ENCODE measurements at places on chromosomes 4 and X.
A peak's percentile ranks its signal among the peaks of the same experiment; 100 is the strongest.

- no peak for DNase-seq
Observed at GRCh38 chr4:81214881-81215868, at the start of gene PRKG2. TSS of gene PRKG2 (minus strand) at chr4:81215222. CDS start at chr4:81205047, 10,175 bp downstream.

GRCh38 chr4:3792813-3793212 is 26.6 kb downstream of the ADRA2C start:
- no peak for DNase-seq

GRCh38 chr4:48790561-48790960 is 10.5 kb upstream of the FRYL start:
- DNase-seq = no peak

- no peak for DNase-seq
Observed at GRCh38 chrX:150664290-150664689, 28.9 kb upstream of the MTMR1 start.

DNA sequence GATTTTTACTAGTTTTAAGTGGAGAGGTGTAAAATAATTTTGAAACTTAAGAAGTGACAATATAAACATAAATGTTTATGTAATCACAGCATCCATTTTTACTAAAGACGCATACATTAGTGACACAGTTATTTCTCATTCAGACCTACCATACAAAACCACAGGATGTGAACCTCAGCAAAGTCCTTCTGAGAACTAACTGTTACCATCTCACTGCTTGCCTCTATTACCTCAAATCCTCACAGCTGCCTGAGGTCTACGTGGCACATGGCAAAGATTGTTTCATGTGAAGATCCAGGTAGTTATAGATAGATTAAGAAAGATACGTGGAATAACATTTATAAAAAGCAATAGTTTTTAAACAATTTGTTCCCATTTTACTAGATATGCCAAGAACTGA is 189.0 kb downstream of the SLITRK2 start:
- DNase-seq = no peak

DNA sequence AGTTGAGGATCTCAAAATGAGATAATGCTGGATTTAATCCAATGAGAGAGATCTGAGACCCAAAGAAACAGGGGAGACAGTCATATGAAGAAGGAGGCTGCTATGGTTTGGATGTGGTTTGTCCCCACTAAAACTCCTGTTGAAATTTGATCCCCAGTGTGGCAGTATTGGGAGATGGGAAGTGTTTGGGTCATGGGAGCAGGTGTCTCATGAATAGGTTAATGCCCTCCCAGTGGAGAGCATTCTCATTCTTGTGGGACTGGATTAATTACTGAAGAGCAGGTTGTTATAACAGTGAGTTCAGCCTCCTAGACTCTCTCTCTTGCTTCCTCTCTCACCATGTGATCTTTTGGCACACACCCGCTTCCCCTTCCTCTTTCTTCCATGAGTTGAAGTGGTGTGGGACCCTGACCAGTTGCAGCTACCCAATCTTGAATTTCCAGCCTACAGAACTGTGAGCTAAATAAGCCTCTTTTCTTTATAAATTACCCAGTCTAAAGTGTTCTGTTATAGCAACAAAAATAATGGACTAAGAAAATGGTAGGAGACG is 70.3 kb downstream of the PPEF2 start:
- DNase-seq = no peak

GRCh38 chr4:62816566-62816965 is 1592.7 kb downstream of the TECRL start:
- no peak for DNase-seq

DNA sequence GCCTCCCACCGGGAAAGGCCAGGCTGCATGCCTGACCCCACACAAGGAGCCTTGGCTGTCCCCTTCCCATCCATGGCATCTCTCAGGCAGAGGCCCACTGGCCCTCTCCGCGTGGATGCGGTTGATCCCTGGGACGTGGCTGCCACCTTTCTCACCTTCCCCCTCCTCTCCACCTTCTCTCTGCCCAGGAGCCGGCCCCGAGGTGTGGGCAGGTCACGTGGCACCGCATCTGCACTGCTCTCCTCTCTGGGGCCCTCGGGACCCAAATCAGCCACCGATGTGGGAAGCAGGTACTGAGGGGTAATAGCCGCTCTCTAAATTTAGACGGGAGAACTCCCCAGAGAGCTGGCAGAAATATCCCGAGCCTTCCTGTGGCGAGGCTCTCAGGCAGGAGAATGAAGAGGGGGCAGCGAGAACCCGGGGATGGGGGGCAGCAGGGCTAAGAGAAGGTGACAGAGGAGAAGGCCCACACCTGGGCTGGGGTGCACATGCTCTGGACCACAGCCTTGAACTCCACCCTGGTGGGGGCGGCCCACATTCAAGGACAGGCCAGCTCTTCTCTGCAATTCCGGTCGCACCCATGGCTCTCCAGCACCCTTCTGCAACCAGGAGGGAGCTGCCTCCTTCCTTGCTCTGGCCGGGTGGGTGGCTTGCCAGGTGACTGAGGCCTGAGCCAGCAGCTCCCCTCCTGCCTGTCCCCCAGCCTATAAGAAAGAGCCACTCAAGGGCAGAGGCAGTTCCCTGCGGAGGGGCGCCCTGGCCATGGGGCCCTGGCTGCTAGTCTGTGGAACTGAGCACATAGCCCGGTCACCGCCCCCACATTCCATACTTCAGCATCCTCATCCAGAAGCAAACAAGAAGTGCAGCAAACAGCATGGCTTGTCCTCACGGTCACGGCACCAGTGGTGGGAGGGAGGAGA is 9.6 kb upstream of the DUSP9 start:
- DNase-seq = no peak

GRCh38 chr4:124936427-124936826 is 223.9 kb upstream of the ANKRD50 start:
- DNase-seq = no peak

- DNase-seq = no peak
Observed at GRCh38 chr4:44725166-44725565, 1.2 kb downstream of the GNPDA2 start.

- no peak for DNase-seq
Observed at GRCh38 chr4:87531621-87532020, 2.4 kb upstream of the SPARCL1 start.

DNA sequence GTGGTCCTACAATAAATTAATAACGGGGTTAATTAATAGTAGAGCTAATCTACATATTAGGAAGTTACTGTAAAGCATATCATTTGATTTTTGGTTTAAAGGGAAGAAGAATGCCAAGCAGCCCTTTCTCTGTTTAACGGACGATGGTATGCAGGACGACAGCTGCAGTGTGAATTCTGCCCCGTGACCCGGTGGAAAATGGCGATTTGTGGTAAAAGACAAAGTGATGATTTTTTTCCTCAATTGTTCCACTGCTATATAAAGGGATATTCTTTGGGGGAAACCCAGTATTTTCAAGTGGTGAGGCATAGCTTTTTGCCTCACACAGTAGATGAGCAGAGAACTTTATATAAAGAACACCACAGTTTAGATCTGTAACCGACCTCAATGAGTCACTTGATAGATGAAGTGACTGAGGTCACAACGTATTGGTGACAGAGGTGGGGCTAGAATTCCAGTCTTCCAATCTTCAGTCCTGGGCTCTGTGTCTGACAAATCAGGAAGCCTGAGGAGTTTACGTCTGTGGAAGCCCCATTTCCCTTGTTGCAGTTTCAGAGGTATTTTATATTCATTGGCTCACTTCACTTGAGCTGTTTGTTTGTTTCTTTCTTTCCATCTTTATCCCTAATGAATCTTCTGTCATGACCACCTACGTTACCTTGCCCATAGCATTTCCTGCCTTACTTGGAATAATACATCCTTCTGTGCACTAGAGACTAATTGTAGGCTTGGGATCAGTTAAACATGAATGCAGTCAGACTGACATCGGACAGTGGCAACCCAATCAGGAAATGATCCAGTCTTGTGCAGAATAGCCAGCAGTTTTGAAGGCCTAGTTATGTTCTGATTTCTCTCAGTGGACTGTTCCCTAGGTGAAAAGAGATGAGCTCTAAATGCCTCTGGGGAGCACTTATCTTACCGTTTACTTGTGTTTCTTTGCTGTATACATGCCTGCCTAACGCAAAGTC is 30.1 kb downstream of the ZRSR2 start:
- no peak for DNase-seq

DNA sequence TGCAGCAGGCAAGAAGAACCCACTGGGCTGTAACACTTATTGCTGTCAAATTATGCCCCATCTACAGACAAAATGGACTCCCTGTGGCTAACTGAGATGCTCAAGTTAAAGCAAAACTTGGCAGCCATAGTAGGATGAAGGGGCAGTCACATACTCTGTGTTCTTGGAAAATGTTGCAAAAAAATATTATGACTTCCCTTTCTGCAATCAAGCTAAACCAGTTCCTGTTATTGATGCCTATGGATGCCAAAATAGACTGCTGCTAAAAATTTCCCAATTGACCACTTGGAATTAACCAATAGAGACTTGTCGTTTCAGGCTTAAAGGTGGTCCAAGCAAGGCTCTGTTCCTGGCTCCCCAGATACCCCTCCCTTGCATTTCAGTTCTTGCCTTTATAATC is 49.5 kb downstream of the IQCM start:
- DNase-seq = no peak

DNA sequence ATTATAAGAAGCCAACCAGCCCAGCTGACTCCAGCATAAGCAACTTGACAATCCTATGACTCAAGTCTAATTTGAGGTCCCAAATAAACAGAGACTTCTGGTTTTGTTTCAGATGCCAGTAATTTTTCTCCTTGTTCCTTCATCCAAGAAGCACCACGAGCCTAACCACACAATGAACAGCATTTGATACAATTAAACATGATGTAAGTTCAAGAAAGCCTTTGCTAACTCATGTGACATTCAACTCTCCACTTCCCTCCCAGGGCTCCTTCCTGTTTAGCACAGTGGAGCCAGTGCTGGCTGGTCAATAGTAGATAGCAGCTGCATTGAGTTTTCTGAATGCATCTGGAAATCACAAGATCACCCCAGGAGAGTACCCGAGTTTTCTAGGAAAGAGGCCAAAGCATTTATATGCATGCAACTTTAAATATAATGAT is 206.3 kb downstream of the ARHGAP24 start:
- DNase-seq = no peak

GRCh38 chr4:168867128-168867527 is 142.9 kb downstream of the CBR4 start:
- no peak for DNase-seq

DNA sequence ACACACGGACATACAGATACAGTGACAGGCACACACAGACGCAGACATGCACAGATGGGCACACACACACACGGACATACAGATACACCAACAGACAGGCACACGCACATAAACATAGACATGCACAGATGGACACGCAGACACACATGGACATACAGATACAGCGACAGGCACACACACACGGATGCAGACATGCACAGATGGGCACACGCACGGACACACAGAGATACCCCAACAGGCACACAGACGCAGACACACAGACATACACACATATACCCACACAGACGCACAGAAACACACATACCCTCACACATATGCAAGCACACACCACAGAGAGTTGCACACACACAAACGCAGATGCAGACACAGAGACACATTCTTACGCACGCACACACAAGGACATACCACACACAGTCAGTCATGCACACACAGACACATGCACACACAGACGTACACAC is 24.4 kb upstream of the SLC25A6 start:
- DNase-seq = no peak

GRCh38 chr4:7561557-7561956 is 126.8 kb upstream of the PSAPL1 start:
- DNase-seq = no peak

DNA sequence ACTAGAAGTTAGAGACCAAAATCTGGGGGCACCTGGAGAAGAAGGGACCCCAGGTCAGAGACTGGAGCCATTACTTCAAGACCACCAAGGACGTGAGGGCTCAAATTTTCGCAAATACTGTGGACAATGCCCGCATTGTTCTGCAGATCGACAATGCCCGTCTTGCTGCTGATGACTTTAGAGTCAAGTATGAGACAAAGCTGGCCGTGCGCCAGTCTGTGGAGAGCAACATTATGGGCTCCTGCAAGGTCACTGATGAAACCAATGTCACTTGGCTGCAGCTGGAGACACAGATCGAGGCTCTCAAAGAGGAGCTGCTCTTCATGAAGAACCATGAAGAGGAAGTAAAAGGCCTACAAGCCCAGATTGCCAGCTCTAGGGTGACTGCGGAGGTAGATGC is 101.2 kb downstream of the NCAPG start:
- DNase-seq = no peak

DNA sequence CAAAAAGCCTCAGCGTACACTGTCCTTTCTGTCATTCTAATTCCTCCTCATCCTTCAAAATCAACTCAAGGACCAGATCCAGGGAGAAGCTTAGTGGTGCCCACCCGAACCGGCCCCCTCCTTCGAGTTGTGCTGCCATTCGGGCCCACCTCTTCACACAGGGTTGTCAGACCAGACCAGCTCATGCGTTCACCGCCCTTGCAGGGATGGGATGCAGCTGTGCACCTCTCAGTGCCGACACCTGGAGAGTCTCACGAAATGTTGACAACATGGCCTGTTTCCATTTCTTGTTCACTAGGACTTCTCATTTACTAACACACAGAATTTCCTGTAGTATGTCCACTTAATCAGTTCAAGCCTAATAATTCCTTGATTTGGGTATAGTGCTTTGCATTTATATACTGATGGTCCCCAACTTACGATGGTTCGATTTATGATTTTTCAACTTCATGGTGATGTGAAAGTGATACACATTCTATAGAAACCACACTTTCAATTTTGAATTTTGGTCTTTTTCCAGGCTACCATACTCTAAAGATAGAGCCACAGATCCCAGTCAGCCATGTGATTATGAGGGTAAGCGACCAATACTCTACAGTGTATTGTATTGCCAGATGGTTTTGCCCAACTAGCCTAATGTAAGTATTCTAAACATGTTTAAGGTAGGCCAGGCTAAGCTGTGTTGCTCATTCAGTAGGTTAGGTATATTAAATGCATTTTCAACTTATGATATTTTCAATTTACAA is 23.3 kb downstream of the PKD2 start:
- DNase-seq = no peak

GRCh38 chr4:121192480-121192879 is 28.4 kb upstream of the TNIP3 start:
- DNase-seq = no peak

DNA sequence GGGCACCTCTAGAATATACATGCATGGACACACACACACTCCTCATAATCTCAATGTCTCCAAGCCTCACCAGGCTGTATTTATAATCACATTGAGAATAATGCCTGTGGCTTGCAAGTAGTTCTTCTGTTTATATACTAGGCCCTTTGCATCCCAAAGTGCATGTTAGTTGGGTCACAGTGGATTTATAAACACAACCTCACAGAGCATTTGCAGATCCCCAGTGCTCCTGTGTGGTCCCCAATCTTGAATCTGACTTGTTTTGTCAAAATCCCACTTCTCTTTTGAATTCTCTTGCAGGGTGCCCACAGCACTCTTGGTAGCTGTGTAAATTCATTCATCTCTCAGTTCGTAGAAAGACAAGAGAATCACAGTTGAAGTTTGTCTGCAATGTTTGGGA is 49.6 kb upstream of the PROM1 start:
- no peak for DNase-seq

DNA sequence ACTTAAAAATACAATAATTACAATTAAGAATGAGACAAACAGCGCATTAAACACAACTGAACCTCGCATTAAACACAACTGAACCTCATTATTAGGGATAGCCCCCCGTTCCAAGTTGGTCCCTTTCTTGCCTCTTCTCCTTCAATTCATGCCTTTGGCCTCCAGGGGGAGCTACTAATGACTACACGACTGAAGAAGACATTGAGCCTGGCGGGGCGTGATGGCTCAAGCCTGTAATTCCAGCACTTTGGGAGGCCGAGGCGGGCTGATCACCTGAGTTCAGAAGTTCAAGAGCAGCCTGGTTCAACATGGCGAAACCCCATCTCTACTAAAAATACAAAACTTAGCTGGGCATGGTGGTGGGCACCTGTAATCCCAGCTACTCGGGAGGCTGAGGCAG is 56.4 kb upstream of the NWD2 start:
- no peak for DNase-seq

- DNase-seq = peak; percentile 37
Observed at GRCh38 chr4:2712261-2712842, 43.8 kb downstream of the TNIP2 start.
